ENCODE measurements at places on chromosomes 5 and 9.

DNA sequence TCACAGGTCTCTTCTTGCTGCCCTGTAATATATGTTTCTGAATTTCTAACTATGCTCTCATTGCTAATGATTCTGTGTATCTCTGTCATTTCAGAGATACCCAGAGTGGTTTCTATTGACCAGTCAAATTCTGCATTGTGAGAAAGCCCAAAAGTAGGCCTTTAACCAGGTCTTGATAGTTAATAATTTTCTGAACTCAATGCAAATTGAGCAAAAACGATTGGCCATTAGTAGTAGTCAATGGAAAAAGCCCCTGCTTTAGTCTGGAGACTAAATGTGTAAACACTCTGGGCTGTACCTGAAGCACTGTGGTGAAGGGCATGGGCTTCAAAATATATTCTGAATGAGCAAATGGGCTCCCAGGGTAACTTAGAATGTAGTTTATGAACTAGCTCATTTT, 307.6 kb downstream of the ARL15 start:
- DNase-seq: no peak

DNA sequence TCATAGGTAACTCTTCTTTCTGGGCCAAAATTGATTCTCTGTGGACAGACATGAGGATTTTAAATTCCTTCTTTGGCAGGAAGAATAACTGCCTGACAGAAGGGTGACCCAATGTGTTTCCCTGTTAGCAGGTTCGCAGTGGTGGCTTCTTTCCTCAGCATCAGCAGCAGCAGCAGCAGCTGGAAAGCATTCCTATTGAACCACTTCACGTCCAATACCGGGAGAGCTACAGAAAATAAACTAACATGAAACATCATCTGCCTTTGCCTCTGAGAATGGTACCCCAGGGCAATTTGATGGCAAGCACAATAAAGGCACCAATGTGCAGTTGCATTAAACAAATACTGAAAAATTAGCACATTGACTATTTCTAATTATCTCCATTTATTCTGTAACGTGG, 214.5 kb downstream of the TMEM167A start:
- DNase-seq: no peak

GRCh38 chr9:122192914-122193525, 33.3 kb downstream of the MORN5 start:
- no peak for DNase-seq

GRCh38 chr9:75108571-75108970, 20.3 kb downstream of the OSTF1 start:
- no peak for DNase-seq

GRCh38 chr9:38408719-38409118, 15.5 kb downstream of the IGFBPL1 start:
- DNase-seq: no peak

GRCh38 chr9:134484479-134484878, 157.1 kb upstream of the COL5A1 start:
- no peak for DNase-seq

GRCh38 chr5:61429906-61430305, 97.8 kb downstream of the ZSWIM6 start:
- no peak for DNase-seq

- DNase-seq: no peak
Measured at GRCh38 chr5:9834871-9835770, 205.0 kb upstream of the TAS2R1 start.

- no peak for DNase-seq
Measured at GRCh38 chr5:1883120-1883924, 597 bp upstream of the IRX4 start.

GRCh38 chr9:30310711-30311110, 2073.7 kb upstream of the ACO1 start:
- no peak for DNase-seq

- no peak for DNase-seq
Measured at GRCh38 chr9:134650431-134651190, 9.0 kb downstream of the COL5A1 start.

GRCh38 chr5:177598477-177598876, 1.5 kb upstream of the B4GALT7 start:
- DNase-seq: no peak

GRCh38 chr9:130051855-130052254, 1.9 kb upstream of the GPR107 start:
- DNase-seq: no peak

GRCh38 chr9:128863647-128864046, 18.1 kb downstream of the KYAT1 start:
- peak; percentile 98 for DNase-seq

DNA sequence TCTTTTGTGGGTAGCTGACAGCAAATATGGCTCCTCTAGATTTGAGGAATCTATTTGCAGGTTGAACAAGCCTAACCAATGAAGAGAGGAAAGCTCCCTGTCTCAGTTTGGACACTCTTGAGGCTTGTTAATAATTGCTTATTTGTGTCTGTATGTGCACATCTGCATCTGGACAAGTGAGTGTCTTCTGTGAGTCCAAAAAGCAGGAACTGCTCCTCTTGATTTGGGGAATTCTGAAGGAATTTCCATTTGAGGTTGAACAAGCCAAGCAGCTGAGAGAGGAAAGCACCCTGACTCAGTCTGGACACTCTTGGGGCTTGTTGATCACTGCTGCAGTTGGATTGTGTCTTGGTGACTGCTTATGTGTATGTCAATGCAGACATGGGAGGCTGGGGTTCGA, 211.6 kb downstream of the DTWD2 start:
- no peak for DNase-seq

DNA sequence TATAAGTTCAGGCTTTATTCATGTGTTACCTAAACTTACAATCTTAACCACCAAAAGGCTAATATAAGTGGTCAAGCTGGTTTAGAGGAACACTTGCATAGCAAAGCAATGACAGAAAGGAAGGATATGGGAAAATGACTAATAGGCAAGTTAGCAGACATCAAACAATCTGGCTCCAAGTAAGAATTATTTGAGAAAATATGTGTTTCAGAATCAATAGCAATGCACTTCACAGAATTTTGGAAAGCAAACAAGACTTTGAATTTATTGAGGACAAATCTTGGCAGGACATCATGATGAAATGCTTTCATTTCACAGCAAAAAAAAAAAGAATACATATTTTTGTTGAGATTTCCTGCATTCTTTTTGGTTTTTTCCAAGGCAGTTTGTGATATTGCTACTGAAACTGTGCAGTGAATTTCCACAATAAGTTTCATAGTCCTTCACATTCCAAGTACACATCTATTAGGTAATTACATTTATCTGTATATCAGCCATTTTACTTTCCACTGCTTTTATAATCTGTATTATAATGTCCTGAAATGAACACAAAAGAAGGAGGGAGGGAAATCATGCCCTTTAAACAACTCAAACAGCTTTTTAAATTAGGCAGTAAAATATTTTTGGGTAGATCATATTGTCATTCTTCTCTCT, 417.9 kb downstream of the NR2F1-AS1 start:
- DNase-seq: no peak

GRCh38 chr9:108087781-108088180, 598.2 kb upstream of the KLF4 start:
- no peak for DNase-seq

GRCh38 chr9:96719921-96720320, 58.0 kb downstream of the ZNF510 start:
- no peak for DNase-seq

DNA sequence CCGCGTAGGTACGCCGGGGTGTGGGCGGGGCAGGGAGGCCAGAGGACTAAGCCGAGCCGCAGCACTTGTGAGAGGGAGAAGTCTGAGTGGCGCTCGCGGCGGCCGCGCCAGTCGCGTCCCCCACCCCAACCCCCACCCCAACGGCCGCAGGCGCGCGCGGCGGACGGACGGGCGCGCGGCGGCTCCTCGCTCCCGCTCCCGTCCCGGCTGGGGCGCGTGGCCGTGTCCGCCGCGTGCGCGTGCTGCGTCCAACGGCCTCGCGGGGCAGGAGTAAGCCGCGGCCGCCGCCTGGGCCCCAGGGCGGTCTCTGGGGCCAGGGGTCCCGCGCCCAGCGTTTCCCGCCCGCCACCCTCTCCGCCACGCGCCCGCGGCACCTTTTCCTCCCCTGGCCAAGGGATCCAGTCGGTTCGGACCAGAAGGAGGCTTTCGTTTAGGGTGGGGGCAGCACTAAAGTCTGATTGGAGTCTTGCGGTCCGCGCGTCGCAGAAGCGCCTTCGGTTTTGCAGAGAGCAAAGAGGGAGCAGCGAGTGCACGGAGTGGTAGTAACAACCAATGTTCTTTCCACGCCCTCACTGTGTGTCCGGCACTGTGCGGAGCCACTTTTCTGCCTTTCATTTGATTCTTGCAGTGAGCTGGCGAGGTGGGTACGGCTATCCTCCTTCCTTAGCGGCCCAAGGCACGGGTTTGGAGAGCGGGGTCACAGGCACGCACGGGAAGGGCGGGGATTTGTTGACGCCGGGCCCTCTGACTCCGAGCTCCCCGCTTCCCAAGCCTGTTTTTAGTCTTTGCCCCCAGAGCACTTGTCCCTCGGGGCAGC, 483 bp downstream of the G3BP1 start:
- DNase-seq: no peak

- DNase-seq: no peak
Measured at GRCh38 chr9:33718987-33719386, 76.4 kb upstream of the PRSS3 start.

- no peak for DNase-seq
Measured at GRCh38 chr5:5650242-5650641, 227.8 kb downstream of the ICE1 start.

DNA sequence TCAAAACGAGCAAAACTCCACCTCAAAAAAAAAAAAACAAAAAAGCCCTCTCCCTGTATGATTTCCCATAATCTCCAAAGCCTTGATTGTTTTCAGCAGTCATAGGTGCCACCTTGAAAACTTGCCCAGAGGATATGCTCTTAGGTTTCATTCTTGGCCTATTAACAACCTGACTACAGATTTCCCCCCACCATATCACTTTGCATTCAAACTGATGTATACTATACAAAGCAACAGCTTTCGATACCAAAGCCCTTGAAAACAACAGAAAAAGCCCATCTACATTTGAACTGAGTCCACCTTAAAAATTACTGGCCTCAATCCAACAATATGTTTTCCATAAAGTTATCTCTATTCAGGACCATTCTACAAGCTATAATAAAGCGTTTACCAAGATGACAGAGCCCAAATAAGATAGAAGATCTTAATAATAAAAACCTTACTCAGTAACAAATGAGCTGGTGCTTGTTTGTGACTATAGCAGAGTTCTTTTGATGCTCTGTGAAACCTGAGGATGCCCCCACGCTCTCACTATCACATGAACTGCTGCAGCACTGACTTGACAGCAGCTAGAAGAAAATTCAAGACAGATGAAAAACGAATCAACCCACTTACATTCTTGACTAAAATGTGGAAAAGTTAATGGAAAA, 44.4 kb downstream of the FNBP1 start:
- no peak for DNase-seq

DNA sequence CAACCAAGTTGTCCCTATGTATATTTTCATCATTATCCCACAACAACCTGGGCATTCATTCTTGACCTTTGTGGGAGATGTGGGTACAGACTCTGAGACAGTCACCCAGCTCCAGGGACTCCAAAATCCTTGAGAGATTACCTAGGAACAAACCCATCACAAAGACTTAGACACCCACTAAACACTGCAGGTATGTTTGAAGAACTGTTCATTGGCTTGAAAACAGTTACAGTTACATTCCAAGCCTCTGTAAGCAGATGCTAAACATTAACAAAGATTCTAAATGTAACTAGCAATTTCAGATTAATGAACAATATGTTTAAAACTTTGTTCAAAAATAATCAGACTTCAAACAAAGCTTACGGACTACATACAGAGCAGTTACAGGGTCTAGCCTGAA, 24.7 kb downstream of the DEPDC1B start:
- DNase-seq: no peak

- DNase-seq: no peak
Measured at GRCh38 chr5:6362846-6363245, 15.5 kb downstream of the MED10 start.

DNA sequence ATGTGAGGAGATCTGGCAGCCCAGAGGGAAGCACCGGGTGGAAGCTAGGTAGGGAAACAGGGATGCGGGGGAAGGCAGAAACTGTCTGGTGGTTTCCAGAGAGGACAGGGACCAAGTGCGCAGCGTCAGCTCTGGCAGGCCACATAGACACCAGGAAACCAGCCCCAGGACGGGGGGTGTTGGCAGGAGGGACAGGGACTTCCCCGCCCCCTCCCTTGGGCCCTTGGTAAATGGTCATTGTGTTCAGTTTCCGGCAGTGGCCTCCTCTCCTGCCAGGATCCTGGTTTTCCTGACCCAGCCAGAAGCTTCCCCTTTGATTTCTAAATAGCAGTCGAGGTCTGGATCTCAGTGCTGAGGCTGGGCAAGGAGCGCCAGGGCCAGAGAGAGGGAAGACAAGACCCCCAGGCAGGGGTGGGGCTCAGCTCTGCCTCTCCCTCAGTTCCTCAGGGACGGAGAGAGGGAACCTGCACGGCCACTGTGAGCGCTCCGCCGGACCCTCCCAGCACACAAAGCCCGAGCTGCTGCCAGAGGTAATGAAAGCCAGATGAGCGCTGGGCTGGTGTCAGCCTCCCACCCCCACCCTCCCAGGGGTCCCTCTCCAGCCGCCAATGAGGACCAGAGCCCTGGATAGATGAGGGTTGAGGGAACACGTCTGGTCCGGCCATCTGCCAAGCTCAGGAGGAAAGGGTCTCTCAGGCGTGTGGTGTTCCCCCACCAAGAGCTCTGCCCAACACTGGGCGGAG, 1.8 kb downstream of the RALGDS start:
- no peak for DNase-seq

DNA sequence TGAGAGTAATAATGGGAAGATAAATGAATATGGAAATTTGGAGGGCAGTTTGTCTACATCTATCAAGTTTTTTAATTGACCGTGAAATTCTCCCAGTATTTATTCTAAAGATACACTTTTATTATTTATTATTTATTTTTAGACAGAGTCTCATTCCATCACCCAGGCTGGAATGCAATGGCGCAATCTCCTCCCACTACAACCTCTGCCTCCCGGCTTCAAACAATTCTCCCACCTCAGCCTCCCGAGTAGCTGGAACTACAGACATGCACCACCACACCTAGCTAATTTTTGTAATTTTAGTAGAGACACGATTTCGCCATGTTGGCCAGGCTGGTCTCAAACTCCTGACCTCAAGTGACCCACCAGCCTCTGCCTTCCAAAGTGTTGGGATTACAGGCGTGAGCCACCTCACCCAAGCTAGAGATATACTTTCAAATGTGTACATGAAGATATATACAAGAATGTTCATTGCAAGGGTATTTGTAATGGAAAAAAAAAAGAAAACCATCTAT, 97.7 kb upstream of the SLC12A2 start:
- no peak for DNase-seq

All from activated CD8-positive, alpha-beta memory T cell treated with anti-CD3 and anti-CD28 coated beads for 48 hours (primary cell).